Stimulated activated CD4-positive, alpha-beta T cell treated with anti-CD3 and anti-CD28 coated beads, Interleukin-1b, Interleukin-23, amount 100 ng/mL, for 24 hours (primary cell): ENCODE measurements at places on chromosomes 7 and 10.

DNA sequence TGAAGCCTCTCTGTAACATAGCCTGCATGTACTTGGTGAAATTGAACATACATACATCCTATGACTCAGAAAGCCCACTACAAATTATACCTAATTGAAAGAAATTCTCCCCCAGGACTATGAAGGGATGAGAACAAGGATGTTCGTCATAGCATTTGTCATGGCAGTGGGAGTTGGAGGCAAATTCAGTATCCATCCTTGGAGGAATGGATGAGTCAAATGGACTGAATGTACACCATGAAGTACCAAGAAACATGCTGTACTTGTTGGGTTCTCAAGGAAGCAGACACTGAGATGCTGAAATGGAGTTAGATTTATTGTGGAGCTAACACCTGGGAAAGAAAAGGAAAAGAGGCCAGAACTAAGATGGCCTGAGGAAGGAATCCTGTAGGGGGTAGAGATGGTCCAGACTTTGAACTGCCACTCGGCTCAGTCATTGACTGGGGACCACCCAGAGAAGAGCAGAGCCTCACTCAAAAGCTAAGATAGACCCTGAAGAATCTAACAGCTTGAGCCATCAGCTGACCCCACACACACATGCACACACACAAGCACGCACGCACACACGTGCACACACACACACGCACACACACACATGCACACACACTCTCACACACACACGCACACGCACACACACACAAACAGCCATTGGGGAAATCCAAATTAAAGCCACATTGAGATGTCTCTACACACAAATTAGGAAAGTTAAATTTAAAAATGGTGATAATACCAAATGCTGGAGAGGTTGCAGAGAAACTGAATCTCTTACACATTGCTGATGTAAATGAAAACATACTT lies 22.3 kb downstream of the AOC1 start:
- no peak for DNase-seq

GRCh38 chr7:120920591-120921274 lies 29.8 kb upstream of the ING3 start:
- no peak for DNase-seq

DNA sequence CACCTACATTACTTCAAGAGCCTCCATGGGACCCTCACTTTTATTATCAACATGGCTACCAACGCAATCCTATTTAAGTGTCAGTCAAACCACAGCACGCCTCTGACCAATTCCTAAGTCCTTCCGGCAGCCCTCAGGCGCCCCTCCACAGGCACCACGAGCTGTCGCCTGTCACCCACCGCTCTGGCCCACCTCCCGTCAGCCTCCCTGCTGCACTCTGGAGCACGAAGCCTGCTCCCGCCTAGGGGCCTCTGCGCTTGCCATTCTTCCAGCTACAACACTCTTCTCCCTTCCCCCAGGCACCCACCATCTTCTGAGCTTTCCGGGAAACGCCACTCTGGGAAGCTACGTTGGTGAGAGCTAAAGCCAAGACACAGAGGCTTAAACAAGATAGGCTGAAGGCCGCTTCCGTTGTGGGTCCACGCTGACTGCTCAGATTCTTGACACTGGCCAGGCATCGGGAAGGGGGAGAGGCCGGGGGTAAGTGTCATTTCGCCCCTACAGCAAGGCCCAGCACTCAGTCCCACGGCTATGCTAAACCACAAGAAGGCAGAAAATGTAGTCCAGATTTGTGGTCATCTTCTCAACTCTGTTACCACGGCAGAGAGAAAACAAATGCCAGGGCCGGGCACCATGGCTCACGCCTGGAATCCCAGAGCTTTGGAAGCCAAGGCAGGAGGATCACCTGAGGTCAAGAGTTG lies 56.7 kb downstream of the GNA12 start:
- no peak for DNase-seq

GRCh38 chr7:149604521-149604920 lies 106.9 kb upstream of the ZNF746 start:
- no peak for DNase-seq

DNA sequence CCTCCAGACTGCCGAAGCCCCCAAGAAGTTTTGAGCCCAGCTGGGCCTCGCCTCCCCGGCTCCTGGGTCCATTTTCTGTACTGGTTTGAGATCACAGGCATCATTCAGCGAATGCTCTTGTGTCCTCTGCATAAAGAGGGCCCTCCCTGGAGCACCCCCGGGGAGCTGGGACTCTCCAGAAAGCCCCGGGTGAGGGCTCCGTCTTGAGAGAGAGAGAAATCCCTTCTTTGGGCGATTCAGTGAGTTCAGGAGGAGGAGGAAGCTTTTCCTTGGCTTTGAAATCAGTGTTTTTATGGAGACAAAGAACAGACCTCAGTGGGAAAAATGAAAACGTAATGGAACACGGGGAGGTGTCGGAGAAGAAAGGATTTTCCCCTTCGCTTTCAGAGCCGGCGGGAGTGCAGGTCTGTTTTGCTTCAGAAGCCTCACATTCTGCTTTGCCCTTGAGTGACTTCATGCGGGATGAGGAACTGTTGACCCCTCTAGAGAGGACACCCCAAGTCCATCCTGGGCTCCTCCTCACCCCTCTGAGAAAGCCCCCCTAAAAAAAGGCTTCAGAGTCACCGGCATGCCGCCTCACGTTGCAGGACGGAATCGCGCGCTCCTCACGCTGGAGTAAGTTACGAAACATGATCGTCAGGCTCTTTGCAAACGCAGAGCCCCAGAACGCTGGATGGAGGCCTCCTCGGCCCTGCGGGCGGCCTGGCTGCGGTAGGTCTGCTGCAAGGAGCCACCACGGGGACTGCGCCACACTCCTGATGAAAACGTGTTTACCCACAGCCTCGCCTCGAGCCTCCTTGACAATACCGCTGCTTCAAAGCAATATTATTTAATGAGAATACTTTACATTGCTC lies 8.5 kb upstream of the AP5Z1 start:
- DNase-seq, result no peak

DNA sequence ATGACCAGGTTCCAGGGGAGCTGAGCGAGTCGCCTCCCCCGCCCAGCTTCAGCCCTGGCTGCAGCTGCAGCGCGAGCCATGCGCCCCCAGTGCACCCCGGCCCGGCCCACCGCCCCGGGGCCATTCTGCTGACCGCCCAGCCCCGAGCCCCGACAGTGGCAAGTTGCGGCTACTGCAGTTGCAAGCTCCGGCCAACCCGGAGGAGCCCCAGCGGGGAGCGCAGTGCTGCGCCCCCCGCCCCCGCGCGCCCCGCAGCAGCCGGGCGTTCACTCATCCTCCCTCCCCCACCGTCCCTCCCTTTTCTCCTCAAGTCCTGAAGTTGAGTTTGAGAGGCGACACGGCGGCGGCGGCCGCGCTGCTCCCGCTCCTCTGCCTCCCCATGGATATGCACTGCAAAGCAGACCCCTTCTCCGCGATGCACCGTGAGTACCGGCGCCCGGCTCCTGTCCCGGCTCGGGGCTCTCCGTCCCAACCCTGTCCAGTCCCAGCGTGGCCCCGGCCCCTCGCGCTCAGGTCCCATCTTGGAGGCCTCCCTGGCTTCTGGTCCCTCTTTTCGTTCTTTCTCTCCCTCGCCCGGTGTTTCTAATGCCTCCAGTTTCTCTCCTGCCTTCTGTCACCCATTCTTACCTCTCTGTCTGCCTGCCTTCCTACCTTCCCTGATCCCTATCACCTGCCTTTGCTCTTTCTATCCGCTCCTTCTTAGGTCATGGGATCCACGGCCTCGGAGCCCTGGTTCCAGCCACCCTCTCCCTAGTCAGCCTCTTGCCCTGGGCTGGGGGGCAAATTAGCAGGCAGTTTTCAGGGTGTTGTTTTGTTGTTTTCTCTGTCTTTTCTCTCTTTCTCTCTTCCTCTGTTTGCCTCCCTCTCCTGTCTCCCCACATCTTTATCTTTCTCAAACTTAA lies 751 bp downstream of the PAX2 start:
- no peak for DNase-seq

DNA sequence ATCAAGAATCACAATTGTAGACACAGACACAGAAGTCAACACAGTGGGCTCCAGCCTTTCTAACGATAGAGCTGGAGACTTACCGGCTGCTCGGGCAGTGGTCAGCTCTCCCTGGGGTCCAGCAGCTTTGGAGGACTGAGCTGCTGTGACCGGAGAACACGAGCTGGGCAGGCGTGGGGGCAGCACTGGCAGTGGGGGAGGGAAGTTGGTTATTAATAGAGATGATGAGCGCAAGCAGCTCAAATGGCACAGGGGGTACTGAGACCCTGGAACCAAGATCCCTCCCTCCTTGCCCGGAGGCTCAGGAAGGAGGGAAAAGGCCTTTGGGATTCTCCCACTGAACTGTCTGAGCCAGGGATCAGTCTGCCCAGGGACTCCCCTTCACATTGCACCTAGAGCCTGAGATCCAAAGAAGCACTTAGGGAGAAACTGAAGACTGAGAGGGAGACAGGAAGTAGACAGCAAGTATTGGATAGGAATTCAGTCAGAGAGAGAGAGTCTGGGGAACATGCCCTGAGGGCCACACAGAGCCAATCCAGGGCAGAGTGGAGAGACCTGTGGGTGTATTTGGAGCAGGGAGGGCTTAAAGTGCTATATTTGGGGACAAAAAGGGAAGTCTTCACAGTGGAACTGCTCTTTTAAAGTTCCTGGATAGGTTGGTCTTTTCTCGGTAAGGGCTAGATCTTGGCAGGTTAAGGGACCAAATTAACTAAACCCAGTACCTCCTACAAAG lies at the start of gene MYOZ1:
MYOZ1 (minus strand) TSS at position 147 of the 733 bp plus-strand sequence. CDS start 1,457 bp downstream, outside the sequence.
- DNase-seq, result no peak

DNA sequence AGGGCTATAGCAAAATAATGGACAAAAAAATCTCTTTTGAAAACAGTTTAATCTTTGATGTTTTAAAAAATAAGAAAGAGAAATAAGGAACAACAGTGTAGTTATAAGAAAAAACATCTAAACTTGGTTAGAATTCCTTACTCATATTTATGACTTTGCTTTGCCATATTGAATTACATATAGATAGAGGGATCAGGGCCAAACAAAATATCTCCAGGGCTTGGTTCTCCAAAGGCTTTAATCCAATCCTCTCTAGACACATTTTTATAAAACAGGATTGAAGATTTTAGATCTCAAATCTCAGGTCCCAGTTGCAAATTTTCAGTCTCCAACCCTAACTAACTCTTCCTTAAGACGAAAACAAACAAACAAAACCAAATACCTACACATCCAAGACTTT lies 72.6 kb upstream of the RHOBTB1 start:
- DNase-seq, result no peak

DNA sequence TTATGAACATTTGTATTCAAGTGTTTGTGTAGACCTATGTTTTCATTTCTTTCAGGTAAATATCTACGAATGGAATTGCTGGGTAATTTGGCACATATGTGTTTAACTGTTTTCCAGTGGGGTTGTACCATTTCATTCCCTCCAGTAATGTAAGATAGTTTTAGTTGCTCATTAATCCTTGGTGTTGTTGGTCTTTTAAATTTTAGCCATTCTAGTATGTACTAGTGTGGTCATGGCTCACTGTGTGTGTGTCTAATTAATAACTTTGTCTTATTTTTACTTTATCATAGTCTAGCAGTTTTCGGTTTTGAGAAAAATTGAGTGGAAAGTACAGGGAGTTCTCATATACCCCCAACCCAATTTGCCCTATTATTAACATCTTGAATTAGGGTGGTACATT lies 278.8 kb downstream of the CAMK1D start:
- DNase-seq, result no peak

GRCh38 chr10:94115725-94116124 lies 122.0 kb downstream of the PLCE1 start:
- no peak for DNase-seq
